ENCODE measurements at places on chromosomes 7 and 10.

DNA sequence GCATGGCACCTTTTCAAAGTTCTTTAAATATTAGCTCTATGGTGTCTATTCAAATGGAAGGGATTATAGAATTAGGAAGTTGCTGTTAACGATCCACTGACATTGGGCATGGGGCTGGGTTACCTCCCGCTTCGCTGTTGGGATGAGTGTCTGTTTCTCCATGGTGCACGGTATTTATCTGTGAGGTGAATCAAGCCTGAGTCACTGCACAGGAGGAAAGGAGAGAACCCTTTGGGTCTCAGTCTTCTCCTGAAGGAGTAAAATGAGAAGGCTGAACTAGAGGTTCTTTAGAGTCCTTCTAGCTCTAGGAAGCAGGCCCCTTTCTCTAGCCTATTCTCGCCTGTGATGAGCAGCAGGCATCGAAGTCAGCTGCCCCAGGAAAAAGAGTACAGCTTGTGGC, 7.3 kb downstream of the JCAD start:
- DNase-seq, result no peak

- DNase-seq, result no peak
Measured at GRCh38 chr7:70356787-70357328, 758.6 kb downstream of the AUTS2 start.

- no peak for DNase-seq
Measured at GRCh38 chr10:79101560-79102497, 33.1 kb downstream of the ZMIZ1 start.

DNA sequence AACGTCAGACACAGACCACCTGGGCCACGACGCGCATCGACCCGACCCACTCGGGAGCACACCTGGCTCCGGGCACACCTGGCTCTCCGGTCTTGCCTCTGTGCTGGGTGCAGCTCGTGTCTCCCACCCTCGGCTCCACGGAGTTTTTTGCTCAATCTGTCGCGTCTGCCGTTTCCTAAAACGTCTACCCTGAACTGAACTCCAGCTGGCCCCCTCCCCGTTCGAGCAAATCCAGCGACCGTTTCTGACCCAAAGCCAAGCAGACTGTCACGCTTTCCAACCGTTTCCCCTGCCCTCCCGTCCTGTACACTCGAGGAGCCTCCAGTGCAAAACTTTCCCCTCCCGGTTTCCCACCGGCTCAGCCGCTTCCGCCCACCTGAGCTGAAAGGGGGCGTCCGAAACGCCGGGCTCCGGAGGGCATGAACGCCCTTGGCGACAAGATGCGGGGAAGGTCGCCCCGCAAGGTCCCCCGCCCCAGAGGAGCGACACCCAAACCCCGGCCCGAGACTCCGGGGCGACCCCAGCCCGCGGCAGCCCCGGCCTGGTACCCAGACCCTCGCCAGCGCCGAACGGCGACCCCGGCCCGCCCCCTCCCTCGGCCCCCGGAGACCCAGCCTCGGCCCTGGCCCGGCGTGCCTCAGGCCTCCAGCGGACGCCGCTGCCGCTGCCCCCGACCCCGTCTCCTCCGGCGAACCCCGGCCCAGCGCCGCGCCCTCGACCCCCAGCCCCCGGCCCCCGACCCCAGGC, 557 bp downstream of the CYTH3 start:
- DNase-seq, result no peak

DNA sequence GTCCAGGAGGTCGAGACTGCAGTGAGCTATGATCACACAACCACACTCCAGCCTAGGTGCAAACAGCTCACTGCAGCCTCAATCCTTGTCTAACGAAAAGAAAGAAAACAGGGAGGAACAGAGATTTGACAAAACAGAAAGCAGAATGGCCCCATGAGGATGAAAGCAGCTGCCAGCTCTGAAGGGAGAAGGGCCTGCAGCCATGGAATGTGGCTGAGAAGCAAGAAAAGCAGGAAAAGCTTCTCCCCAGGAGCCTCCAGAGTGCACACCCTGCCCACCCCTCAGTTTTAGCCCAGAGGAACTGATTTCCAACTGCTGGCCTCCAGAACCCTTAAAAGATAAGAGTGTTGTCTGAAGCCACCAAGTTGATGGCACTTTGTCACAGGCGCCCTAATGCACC, 13.0 kb downstream of the ESYT2 start:
- no peak for DNase-seq

DNA sequence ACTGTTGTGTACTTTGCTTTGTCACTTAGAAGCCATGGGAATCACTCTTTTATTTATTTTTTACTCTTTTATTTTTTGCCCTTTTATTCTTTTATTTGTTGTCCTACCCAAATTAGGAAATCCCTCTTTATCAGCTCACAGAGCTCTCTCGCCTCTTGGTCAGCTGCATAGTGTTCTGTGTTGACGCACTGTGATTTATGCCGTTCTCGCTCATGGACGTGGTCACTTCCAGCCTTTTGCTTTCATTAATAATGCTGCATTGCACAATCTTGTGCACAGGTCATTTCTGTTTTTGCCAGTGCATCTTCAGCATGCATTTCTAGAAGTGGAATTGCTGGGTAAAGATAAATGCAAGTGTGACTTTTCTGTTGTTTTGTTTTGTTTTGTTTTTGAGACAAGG, 42.3 kb downstream of the FBH1 start:
- no peak for DNase-seq

GRCh38 chr7:20222219-20222828, 5.1 kb upstream of the MACC1 start:
- DNase-seq, result no peak

- no peak for DNase-seq
Measured at GRCh38 chr10:28201410-28202400, 101.2 kb downstream of the MPP7 start.

GRCh38 chr10:92419740-92420545, 129.0 kb downstream of the MARCHF5 start:
- DNase-seq, result no peak

- no peak for DNase-seq
Measured at GRCh38 chr7:41051062-41051461, 651.8 kb downstream of the INHBA start.

DNA sequence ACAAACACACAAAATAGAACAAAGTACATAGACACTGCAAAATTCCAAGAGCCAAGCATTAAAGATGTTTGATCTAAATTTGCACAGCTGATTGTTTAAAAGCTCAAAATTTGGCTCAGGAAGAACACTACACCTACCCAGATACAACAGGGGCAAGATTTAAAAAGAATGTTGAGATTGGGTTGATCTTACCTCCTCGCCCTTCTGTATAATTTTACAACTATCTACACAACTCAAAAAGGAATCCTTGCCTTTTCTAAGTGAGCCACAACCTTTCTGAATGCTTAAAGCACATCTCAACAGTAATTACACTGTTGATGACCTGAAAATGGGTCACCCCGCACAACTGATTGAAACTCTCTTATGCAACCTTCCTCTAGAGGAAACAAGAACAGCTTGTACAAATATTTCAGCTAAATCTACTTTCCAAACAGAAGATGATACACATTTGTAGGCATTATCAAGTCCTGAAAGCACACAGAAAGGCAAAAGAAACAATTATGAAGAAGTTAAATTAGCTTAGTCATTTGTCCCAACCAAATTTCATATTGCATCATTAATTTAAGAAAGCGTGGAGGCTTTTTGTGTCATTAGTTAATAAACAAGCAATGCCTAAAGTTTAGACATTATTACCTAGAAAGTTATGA, 75.5 kb downstream of the UBE2H start:
- DNase-seq, result no peak

- no peak for DNase-seq
Measured at GRCh38 chr7:64951250-64951848, 39.5 kb downstream of the ZNF117 start.

DNA sequence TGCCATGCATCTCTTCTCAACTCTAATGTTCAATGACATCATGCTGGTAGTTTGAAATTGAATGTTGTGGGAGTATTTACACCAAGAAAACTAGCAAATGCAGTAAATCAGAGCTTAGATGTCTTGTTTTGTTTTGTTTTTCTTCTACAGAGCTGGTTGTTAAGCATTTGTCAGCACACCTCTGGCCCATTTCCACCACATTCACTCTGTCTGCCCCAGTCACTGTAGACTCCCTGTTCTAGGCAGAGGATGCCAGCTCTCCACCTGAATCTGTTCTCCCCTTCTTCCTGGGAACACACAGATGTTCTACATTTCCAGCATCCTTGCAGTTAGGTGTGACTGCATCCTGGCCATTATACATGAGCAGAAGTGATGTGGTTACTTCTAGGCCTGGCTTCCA, 4.1 kb upstream of the ARHGAP22 start:
- no peak for DNase-seq

GRCh38 chr7:24135003-24135817, 148.8 kb upstream of the NPY start:
- DNase-seq, result no peak

- no peak for DNase-seq
Measured at GRCh38 chr10:69406302-69406811, 10.4 kb downstream of the TACR2 start.

DNA sequence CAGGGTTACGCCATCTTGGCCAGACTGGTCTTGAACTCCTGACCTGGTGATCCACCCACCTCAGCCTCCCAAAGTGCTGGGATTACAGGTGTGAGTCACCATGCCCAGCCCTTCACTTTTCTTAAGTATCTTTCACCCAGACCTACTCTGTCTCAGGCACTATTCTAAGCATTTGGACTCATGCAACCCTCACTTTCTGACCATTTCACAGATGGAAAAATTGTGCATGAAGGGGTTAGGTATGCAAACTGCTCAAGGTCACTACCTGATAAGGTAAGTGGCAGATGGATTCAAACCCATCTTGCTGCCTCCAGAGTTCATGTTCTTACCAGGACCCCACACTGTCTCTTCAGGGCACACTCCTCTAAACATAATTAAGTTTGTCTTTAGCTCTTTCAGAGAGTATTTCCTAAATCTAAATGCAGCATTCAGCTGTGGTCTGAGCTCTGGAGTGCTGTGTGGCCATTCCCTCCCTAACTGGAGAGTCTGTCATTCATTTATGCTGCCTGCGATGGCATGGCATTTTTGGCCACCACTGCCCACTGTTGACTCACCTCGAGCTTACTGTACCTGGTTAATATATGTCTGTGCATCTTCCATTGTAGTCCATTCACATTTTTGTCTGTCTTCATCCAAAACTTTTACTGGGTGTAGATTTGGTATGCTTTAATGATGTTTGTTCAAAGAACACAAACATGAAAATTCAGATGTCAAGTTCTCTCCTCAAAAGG, 88.4 kb downstream of the CCDC71L start:
- DNase-seq, result no peak

GRCh38 chr10:118153287-118153686, 106.5 kb upstream of the RAB11FIP2 start:
- no peak for DNase-seq

DNA sequence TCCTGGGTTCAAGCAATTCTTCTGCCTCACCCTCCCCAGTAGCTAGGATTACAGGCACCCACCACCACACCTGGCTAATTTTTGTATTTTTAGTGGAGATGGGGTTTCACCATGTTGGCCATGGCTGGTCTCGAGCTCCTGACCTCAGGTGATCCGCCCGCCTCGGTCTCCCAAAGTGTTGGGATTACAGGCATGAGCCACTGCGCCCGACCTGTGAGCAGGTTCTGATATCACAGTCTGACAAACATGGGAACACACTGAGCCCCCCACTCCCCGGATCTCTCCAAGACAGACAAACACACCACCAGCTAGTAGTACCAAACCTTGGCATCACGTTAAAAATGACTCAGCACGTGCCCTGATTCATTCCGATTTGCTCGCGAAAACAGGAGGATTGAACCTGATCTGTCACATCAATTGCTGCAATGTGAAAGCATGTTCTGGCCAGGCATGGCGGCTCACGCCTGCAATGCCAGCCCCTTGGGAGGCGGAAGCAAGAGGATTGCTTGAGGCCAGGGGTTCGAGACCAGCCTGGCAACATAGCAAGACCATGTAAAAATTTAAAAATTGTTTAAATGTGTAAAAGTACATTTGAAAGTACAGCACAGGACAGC, 106.5 kb downstream of the SMURF1 start:
- no peak for DNase-seq

Data from substantia nigra (tissue), 51 donors.